OCI-LY7 (cell line): ENCODE measurements at places on chromosomes 5 and 9. TPM values are rescaled to one million over a fixed set of nuclear protein-coding genes. Genes with fewer than 3 reads are reported as not detected.

NDUFA8 gene
- 51.0 and 53.6 TPM in 2 replicates for total RNA-seq

ZNF300 gene
- not detected in 2 replicates for total RNA-seq

ANKRD20A1 gene
- total RNA-seq: 3.0 and 4.2 TPM in 2 replicates

CAMK2A gene
- total RNA-seq: not detected in 2 replicates

ANGPTL2 gene
- total RNA-seq: not detected in 2 replicates

ARID3C gene
- total RNA-seq: 0.38 and 0.44 TPM in 2 replicates

RANBP17 gene
- total RNA-seq: not detected in 2 replicates

DNA sequence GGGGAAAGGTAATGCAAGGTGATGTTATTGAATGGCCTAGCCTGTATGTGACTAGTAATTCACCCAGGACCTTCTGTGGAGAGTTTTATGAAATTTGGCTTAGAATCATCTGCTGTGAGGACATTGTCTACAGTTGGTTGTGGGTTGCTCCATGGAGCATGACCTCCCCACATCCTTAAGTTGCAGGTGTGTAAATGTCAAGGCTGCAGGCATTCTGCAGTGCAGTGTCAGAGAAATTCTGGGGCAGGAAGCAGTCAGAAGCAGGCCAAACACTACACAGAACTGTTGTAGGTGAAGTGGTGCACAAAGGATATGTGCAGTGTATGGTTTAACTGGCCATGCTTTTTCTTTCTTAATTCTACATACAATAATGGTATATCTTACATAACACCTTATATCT lies 588.3 kb downstream of the EBF1 start:
- peak; percentile 98 for DNase-seq

DNA sequence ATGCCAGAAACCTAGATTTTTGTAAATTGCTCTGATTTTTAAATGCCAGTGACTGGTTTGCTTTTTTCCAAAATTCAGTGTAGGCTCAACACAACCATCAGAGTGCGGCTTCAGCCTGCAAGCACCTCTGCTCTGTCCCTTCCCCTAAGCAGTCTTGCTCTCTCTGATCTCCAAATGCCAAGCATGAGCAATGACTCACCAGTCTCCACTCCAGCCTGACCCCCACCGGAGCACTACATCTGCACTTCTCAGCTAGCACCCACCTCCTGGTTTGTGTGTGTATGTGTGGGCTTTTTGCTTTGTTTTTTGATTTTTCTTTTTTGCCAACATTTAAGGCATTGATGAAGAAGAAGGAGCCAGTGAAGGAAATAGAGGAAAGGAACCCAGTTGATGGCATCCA lies 61.4 kb upstream of the ADRA1B start:
- DNase-seq: no peak

DNA sequence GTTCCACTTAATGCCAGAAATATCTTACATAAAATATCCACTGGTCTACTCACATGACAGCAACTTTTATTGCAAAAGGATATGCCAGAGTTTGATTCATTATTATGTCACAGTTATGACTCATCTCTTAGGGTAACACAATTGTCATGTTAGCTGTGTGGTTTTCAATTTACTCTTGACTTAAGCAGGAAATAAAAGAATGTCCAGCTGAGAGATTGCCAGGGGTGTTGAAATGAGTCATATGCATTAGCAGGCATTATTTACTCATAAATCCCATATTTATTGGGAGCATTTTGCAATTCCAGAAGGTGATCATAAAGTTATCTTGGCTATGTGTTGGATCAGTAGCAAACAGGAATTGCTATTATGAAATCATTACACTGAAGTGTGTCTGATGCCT lies 1164.6 kb upstream of the CDH18 start:
- no peak for DNase-seq

DNA sequence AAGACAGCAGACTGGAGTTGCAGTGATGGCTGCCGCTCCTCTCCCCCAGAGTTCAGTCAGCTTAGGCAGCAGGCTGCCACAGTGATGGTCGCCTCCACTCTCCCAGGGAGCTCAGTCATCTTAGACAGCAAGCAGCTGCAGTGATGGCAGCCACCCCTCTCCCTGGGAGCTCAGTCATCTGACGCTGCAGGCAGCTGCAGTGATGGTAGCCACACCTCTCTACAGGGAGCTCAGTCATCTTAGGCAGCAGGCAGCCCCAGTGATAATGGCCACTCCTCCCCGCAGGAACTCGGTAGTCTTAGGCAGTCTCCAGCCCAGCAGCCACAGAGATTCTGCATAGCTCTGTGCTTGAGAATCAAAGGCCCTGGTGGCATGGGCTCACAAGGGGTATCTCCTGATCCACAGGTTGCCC lies 582.7 kb downstream of the DTWD2 start:
- no peak for DNase-seq

DNA sequence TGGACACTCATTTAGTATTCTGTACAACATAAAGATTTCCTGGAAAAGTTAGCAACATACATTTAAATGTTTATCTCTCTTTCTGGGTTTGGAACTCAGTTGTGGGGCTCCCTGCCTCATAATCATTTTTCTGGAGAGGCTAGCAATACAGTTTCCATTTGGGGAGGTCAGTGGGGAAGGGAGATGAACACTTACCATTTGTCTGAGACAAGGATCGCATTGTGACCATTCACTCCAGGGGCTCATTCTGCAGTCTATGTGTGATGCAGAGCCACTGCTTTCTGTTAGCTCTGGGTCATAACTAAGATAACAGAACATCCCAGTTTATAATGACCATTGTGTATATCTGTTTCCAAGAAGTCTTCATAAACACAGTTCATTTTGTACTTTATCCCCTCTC lies 22.4 kb downstream of the C9 start:
- DNase-seq: no peak

DNA sequence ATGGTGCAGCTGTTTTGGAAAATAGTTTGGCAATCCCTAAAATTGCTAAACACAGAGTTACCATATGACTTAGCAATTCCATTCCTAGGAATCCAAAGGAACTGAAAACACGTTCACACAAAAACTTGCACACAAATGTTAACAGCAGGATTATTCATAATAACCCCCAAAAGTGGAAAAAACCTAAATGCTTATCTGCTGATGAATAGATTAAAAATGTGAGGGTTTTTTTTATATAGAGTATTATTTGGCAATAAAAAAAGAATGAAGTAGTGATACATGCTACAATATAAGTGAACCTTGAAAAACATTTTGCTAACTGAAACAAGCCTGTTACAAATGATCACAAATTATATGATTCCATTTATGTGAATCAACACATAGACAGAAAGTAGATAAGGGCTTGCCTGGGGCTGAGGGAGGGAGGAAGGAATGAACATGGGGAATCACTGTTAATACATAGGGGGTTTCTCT lies 45.1 kb upstream of the TRIO start:
- DNase-seq: no peak

DNA sequence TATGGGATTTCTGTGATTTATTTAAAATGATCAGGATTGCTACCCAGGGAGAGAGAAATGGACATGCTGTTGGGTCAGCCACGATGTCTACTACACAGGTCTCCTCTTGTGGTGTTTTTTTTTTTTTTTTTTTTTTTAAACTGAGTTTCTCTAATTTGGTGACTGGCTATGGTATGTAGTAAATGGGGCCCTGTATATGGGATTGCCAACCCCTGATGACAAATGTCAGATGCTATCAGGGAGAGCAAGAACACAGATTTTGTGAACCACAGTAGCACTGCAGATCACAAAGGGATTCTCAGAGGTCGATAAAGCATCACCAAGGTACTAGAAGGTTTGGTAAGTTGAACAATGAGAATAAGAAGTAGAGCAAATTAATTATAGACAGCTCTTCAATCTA lies 16.5 kb upstream of the TNFAIP8 start:
- no peak for DNase-seq

- DNase-seq: peak; percentile 2
Measured at GRCh38 chr9:79134654-79135053, 437.1 kb upstream of the TLE4 start.

DNA sequence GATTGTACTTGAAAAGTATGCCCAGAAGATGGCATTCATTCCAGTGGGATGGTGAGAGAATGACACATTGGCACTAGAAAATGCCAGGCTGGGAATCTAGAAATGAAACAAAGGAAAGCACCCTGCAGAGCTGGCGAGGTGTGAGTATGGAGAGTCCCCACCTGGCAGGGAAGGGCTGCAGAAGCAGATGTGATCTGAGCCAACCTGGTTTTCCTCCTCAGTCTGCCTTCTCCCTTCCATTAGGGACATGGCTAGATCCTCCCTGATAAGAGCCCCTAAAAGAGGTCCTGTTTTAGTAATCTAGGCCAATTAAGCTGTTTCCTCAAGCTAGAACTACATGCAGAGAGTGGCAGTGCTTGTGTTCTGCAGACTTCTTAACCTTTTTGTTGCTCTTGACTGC lies 24.7 kb upstream of the TNFSF15 start:
- DNase-seq: no peak
